ENCODE measurements at places on chromosomes 6 and 20.

- DNase-seq, result no peak
Measured at GRCh38 chr20:42923348-42923918, 266.3 kb downstream of the PTPRT start.

GRCh38 chr20:20608041-20608440 is 104.4 kb downstream of the RALGAPA2 start:
- DNase-seq, result no peak

GRCh38 chr6:28269492-28269891 is 2.5 kb downstream of the ZSCAN26 start:
- no peak for DNase-seq

DNA sequence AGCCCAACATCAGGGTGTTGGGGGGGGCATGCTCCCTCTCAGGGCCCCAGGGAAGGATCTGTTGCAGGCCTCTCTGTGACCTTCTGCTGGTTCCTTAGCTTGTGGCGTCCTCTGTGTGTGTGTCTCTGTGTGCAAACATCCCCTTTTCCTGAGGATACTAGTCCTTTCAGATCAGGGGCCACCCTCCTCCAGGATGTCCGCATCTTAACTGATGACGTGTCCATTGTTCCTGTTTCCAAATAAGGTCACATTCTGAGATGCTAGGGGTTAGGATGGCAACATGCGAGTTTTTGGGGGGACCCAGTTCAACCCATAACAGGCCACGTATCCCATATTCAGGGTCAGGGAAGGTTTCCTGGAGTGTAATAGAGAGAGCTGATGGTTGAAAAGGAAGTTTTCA is 40.9 kb downstream of the GMPR start:
- no peak for DNase-seq

DNA sequence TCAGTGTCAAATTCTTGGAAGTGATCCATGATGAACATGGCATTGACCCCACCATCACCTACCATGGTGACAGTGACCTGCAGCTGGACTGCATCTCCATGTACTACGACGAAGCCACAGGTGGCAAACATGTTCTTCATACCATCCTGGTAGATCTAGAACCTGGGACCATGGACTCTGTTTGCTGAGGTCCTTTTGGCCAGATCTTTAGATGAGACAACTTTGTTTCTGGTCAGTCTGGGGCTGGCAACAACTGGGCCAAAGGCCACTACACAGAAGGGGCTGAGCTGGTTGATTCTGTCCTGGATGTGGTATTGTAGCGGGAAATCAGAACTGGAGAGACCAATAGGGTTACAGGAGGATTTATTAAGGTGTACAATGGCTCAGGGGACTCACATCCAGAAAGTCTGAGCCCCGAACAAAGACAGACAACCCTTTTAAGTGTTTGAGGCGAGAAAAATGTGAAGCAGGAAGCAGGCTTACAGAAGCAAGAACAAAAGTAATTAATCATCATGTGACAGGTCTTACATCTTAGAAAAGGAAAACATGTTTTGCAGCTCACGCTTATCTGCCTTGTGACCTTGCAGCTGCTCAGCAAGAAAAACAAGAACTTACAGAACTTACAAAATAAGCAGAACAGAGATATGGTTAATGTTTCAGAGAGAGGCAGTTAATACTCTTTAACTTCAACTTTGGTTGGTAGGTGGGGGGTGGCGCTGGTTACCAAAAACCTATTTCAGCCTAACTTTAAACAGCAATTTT is 58.8 kb upstream of the MOCS1 start:
- no peak for DNase-seq

DNA sequence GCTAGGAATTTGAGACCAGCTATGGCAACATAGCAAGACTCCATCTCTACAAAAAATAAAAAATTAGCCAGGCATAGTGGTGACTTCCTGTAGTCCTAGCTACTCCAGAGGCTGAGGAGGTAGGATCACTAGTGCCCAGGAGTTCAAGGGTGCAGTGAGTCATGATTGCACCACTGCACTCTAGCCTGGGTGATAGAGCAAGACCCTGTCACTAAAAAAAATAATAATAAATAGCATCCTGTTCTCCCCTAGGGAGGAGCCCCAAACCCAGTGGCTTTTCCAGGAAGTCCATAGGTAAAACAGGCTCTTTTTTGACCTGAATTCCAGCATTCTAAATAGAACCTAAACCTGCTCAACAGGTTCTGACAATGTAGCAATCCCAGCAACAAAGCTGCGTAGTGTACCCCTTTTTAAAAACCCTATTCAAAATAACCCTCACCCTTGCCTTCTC is 192.0 kb downstream of the ALDH8A1 start:
- DNase-seq, result no peak

DNA sequence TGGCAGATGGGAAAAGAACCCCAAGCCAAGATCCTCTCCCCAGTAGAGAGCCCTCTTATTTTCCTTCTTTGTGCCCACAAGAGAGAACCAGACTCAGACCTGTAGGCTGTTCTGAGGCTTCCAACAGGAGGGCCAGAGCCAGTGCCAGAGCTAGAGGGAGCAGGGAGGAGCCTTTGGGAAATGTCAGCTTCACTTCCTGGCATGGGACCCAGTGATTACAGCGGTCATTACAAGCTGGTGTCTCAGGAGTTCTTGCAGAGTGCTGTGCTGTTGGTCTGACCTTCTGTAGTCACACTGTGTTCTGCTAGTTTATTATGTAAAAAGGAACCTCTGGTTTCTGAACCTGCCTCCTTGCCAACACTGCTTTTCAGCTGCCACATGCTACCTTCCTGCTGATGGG is 38.9 kb downstream of the STK35 start:
- DNase-seq, result no peak

DNA sequence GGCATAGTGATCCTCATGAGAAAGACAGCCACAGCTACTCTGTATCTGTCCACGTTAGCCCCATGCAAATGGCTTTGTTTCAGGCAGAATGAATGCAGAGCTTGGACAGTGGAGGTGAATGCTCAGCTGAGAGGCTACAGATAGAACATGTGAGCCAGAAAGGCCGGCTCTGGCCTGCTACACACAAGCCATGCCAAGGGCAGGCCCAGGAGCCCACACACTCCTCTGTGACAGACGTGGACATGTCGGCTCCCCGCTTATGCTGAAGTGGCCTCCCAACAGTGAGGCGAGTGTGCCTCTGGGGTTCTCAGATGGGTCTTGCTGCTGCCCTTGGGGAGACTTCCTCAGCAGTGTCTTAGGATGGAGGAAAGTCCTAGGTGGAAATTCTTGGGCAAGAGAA is 159.6 kb downstream of the SYNDIG1 start:
- DNase-seq, result no peak

- no peak for DNase-seq
Measured at GRCh38 chr6:14968056-14968637, 277.7 kb upstream of the JARID2 start.

- no peak for DNase-seq
Measured at GRCh38 chr6:14848019-14848418, 397.9 kb upstream of the JARID2 start.

GRCh38 chr20:1182106-1182505 is 2.7 kb downstream of the TMEM74B start:
- no peak for DNase-seq

GRCh38 chr6:148223424-148223842 is 119.2 kb upstream of the SASH1 start:
- no peak for DNase-seq

GRCh38 chr6:167653561-167653960 is 173.2 kb upstream of the AFDN start:
- DNase-seq, result no peak

DNA sequence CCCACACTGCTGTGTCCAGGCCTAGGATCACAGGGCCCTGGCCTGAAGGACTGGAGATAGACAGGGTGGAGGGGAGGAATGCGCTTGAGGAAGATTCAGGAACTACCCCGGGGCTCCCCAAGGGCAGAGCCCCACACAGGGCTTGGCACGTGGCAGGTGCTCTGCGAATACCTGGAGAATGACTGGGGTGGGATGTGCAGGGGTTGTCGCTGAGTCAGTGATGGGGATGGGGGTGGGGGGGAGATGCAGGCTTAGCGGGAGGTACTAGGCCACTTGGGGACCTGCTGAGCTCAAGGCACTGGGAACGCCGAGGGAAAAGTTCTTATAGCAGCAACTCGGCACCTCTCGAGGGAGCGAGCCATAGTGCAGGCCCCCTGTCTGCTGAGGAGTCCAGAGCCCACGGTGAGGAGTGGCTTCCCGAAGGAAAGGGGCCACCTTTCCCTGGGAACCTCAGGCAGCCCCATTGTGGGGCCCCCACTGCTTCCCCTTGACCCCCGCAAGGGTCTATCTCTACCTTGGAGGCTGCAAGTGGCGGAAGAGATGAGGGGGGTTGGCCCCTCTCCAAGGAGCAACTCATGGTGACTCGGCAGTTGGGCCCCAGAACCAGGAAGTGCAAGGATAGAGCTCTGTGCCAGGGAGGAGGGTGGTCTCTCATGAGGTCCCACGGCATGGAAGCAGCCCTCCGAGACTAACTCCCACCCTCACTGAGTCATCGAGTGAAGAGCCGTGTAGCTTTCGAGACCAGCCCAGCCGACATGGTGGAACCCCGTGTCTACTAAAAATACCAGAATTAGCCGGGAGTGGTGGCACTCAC is 33.1 kb downstream of the SRC start:
- peak; percentile 12 for DNase-seq

GRCh38 chr6:45780523-45780922 is 235.1 kb downstream of the CLIC5 start:
- no peak for DNase-seq

GRCh38 chr20:58401162-58401561 is 12.1 kb downstream of the VAPB start:
- no peak for DNase-seq

DNA sequence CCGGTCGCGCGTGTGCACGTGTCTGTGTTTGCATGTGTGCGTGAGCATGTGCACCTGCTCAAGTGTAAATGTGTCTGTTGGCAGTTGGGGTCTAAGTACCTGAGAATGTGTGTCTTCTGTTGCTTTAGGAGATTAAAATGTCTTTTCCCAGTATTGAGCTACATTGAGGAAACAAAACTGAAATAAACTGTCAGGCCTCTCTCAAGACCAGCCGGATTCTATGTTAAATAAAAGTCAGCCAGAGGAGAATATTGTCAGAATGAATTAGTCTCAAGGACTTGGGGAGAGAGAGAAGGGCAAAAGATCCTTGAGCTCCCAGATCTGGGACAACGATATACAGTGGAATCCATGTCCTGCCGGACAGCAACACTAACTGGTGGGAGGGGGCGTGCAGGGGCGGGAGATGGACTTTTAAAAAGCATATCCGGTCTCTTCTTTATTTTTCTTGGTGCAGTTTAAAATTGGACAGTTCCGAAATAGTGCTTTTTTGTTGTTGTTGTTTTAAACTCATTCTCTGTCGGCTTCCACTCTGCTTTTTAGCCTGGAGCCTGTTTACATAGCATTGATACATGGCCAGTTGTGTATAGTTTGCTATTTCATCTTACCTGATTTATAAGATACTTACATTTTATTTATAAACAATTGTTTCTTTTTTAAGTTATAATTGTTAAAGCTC is 3.3 kb upstream of the TBX18 start:
- DNase-seq, result no peak

DNA sequence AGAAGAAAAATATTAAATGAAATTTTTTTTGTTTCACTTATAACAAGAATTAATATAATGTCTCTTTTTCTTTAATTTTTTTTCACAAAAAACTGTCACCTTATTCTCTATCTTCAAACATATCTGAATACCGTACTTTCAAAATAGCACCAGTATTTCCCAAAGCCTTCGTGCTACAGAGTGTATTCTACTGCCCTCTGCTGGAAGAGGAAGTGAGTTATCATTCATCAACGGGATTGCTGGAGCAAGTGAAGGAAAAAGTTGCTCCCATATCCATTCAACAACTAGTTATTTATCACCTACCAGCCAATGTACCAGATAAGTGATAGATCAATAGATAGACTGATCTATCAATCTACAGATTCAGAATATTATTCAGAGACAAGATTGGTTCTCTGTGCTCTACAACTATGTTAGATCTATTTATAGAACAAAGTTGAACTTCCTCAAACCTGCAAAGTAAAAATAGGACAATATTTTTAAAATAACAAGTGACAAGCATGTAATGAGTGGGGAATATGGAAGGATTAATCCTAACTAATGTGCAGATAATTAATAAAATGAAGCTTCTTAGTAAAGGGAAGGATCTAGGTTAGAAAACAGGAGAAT is 26.7 kb upstream of the TFAP2B start:
- DNase-seq, result no peak

DNA sequence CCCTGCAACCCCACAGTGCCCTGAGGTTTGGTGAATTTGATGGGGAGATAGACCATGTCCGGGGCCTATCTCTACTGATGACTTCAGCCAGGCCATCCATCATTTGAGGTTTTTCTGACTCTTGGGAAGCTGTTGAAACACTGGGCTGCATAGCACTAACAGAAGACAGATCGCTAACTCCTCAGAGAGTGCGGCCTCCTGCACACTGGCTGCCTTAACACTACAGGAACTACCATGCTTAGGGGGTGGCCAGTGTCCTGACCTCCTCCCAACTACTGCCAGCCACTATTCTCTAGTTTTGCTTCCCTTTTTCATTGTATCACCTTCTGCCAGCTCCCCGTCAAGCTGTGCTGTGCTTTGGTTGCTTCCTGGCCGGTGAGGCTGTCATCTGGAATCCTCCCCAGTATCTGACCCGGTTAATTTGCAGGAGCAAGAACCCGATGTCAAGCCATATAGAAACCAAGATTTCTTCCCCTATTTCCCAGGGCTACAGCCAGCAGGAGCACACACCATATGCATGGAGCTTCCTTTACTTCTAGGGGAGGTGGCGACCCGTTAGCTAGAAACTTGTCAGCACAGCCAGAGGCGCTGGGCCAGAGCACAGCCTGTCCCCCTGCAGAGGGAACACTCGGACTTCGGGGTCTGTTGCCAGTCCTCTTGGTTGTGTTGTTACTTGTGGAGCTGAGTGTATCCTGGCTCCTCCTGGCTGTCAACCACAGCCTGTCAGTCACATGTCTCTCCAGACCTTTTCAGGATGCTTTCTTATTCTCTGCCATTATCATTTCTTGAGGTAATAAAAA is 57.3 kb upstream of the TRAF3IP2 start:
- DNase-seq, result no peak

GRCh38 chr6:30687659-30688431 is 1.4 kb upstream of the PPP1R18 start:
- DNase-seq, result no peak

DNA sequence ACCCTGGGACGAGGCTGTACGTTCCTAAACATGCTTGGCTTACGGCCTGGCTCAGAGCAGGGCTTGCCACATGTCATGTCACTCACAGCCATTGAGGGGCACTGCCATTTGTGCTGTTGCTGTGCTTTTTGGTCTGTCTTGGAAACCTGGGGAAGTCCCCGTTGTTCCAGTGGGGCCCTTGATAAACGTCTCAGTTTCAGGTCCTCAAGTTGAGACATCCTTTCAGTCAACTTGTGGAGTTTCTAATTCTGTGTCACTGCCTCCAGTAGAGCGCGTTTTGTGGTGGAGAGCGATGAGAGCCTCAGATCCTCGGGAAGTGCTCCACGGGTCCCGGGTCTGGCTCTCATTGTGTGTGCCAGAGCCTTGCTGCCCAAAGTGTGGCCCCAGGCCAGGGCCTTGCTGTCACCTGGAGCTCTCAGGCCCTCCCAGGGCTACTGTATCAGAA is 43.0 kb upstream of the CCR6 start:
- DNase-seq, result peak; percentile 89

DNA sequence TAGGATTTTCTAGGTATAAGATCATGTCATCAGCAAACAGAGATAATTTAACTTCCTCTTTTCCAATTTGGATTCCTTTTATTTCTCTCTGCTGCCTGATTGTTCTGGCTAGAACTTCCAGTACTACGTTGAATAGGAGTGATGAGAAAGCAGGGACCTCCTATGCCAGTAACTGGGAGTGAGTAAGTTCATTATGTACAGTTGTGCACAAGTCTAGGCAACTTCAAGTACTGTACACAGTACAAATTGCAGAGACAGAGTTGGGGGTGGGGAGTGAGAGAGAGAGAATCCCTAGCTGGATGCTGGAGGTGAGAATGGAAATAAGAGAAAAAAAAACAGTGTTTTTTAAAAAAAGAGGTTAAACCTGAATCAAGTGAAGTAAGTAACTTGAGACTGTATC is 210.2 kb downstream of the MMUT start:
- no peak for DNase-seq
